ENCODE measurements at places on chromosomes 2 and 18. TPM values are rescaled to one million over a fixed set of nuclear protein-coding genes. Genes with fewer than 3 reads are reported as not detected.

- DNase-seq: no peak
These were observed 125.9 kb downstream of the GPD2 start for GRCh38 chr2:156562124-156562523.

GRCh38 chr2:134727385-134727784 is 8.6 kb upstream of the TMEM163 start:
- no peak for DNase-seq

GRCh38 chr18:68822926-68823325 is 25.0 kb downstream of the CCDC102B start:
- DNase-seq: no peak

DNA sequence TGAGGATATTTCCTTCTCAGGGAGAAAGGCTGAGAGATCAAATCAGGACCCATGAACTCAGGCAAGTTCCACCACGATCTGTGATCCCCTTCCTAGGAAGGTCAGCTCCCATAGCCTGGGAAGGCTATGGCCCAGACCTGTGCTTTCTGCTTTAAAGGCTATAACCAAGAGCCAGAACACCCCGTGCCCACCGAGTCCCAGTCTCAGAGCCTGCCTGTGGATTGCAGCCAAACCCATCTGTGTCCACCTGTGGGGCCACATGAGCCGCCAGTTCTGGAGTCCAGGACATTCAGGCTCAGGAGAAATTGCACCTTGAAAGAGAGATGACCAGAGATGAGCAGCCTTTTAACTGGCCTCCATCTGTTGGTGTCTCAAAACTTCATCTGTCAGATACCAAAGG is 46.9 kb downstream of the MAL start:
- no peak for DNase-seq

- no peak for DNase-seq
These were observed 76.6 kb upstream of the UGP2 start for GRCh38 chr2:63765117-63765516.

GRCh38 chr18:24762511-24762910 is 302.1 kb downstream of the HRH4 start:
- no peak for DNase-seq

- DNase-seq: no peak
These were observed 425.4 kb upstream of the MMADHC start for GRCh38 chr2:150012986-150013385.

GRCh38 chr18:28736223-28736622 is 559.3 kb upstream of the CDH2 start:
- no peak for DNase-seq

GRCh38 chr2:101112772-101113157 is 38.4 kb downstream of the TBC1D8 start:
- no peak for DNase-seq

DNA sequence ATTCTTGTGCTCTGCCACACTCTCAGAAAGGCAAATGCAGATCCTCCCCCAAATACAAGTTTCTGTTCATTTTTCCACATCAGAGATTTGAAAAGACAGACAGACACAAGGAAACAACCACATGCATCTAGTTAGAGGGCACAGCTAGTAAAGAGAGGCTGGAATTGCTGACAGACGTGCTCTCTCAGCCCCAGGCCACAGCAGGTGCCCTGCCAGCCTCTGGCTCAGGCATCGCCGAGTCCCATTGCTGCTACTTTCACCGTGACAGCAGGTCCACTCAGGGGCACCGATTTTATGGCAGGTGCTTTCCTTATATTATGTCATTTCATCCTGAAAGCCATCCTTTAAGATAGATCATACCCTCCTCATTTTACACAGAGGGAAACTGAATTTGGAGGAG is 507.5 kb downstream of the EIPR1 start:
- DNase-seq: no peak

- no peak for DNase-seq
These were observed 109.0 kb upstream of the CELF4 start for GRCh38 chr18:37674570-37674969.

DNA sequence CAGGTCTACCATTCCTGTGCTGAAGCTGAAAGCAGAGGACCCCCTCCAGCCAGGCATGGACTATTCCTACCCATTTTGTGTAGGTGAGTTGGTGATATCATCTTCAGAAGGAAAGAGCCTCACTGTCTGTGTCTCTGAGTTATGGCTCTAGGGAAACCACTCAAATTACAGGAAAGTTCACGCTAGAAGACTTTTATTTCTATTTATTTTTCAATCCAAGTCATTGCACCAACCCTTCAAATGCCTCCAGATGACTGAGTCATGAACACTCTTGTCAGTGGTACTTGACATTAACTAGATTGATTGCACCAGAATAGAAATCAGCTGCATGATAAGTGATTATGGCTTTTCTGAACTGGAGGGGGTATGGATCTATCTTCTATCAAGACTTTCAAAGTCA is 338.4 kb downstream of the MBD2 start:
- DNase-seq: no peak

GRCh38 chr2:205975082-205975949 is 110.7 kb downstream of the INO80D start:
- no peak for DNase-seq

- no peak for DNase-seq
These were observed 548.5 kb downstream of the SLC4A3 start for GRCh38 chr2:220175967-220176366.

DNA sequence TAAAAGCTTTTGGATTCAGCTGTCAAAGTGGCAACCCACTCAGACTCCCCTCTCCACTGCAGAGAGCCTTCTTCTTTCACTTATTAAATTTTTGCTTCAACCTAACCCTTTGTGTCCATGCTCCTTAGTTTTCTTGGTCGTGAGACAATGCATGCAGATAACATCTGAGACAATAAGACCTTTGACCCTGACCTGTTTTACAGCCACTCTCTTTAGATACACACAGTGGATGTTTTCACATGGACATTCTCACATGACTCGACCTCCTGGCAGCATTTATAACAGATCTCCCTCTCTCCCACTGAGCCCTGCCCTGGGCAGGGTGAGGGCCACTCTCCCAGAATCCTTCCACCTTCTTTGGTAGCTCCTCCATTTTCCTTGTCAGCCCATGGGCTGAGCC is 30.4 kb upstream of the IL36G start:
- no peak for DNase-seq

Gene SCYGR4
- not detected for total RNA-seq
